ENCODE measurements at places on chromosomes 13 and 19.

DNA sequence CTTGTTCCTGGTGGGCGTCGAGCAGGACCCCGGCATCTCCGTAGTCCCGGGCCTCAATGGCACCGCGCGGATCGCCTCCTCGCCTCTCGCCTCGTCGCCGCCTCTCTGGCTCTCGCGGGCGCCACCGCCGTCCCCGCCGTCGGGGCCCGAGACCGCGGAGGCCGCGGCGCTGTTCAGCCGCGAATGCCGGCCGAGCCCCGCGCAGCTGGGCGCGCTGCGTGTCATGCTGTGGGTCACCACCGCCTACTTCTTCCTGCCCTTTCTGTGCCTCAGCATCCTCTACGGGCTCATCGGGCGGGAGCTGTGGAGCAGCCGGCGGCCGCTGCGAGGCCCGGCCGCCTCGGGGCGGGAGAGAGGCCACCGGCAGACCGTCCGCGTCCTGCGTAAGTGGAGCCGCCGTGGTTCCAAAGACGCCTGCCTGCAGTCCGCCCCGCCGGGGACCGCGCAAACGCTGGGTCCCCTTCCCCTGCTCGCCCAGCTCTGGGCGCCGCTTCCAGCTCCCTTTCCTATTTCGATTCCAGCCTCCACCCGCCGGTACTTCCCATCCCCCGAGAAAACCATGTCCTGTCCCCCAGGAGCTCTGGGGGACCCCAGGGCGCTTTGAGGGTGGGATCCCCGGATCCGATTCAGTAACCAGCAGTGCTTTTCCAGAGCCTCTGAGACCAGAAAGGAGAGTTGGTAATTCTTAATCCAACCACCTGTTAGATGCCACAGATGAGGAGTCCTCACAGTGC is 885 bp downstream of the MLNR start:
- no peak for DNase-seq

DNA sequence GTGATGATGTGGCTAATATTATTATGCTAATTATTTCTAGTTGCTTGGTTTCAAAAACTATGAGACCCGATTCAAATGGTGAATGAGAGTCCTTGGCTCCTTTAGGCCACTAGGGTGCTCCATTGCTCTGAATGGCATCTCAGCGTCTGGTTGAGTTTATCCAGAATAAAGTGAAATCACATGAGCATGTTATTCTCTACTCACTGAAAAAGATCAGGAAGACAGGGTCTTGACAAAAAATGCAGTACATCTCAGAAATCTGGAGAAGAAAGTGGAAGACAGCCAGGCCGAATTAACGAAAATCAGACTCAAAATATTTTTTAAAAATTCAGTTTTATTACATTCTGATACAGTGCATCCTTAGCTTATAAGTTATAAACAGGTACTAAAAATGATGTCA is 516.2 kb downstream of the MYO16 start:
- peak; percentile 63 for DNase-seq

DNA sequence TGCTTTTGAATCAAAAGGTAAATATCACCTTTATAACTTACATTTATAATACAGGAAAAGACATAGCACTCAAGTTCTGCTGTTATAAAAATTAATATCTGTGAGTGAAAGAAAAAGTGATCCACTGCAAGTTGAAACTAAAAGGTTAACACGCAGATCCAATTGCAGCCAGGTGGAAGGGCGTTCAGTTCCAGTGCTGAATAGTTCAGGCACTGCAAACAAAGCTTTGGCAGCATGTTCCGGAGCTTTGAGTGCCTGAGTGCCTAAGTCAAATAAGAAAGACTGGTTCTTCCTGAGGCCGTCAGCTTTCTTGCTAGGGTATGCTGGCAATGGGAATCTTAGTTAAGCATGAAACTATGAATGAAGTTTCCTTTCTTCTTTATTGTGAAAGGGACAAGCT is 200.3 kb downstream of the LMO7 start:
- DNase-seq, result no peak

GRCh38 chr19:11685676-11686650 is 52.8 kb downstream of the ZNF823 start:
- DNase-seq, result no peak

DNA sequence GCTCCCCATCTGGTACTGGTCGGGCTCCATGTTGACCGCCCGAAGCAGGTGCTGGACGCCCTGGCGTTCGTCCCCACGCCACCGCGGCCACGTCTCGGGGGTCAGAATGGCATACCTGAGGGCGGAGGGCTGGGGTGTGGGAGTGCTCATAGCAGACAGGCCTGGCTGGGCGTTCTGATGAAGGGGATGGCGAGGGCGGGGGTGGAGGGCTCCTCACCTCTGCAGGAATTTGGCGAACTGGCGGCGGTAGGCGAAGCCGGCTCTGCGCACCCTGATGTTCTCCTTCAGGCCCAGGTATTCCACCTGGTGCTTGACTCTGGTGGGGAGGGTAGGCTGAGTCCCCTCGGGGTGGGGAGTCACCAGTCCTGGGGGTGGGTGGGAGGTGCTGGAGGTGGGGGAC is 22.3 kb upstream of the ZNF414 start:
- DNase-seq, result no peak

DNA sequence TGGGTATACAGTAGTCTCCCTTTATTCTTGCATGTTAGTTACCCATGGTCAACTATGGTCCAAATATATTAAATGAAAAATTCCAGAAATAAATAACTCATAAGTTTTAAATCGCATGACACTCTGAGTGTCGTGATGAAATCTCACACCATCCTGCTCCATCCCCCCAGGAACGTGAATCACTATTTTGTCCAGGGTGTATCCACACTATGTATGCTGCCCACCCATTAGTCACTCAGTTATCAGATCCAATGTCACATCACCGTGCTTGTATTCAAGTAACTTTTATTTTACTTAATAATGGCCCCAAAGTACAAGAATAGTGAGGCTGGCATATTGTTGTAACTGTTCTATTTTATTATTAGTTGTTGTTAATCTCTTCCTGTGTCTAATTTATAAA is 115.8 kb upstream of the SERP2 start:
- no peak for DNase-seq

- DNase-seq, result no peak
Measured at GRCh38 chr13:76014406-76015318, 378.5 kb downstream of the LMO7 start.
